Gastrocnemius medialis (tissue), 4 donors: ENCODE measurements at places on chromosomes 7 and 10. TPM values are rescaled to one million over a fixed set of nuclear protein-coding genes. Genes with fewer than 3 reads are reported as not detected.

DNA sequence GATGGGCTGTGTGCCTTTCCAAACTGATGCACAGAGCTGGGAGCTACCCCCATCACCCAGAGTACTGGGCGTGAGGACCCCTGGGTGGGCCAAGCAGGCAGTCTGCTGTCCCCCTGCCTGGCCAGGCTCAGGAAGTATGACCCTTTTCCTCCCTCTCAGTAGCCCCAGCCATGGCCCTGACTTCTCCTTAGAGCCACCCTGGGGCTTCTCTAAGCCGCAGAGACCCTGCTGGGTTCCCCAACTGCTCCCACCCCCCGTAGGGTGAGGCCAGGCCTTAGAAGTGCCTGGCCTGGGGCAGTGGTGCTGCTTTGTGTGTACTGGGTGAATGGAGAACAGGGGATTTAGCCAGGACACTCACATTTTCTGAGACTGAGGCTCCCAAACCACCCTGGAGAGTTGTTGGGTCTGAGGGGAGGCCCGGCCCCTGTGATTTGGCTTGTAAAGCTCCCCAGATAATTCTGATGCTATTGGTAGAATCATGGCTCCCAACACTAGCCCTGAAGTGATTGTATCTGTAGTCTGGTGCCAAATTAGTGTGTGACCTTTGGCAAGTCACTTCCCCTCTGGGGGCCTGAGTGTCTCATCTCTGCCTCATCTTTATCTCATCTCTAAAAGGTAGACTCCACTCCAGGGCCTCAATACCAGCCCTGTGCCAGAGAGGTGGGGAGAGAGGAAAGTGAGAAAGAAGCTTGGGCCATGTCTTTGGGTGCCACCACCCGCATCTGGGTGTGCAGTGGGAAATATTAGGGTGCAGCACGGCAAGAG, 99.7 kb upstream of the PPIF start:
- no peak for DNase-seq

DNA sequence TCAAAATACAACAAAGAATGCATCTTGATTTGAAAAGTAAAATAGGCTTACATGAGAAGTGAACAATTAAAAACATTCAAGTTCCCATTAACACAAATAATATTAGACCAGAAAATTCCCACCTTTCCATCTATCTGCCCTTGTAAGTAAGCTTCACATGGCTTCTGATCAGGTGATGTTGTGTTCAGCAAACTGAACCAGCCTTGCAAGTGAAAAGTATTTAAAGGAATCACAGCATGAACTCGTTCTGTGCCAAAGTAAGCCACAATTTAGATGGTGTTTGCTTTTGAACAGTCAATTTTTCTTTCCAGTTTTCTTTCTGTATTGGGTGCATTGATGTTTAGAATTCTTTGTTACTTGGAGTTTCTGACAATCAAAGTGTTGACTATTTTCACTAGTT, 347.9 kb downstream of the TNS3 start:
- no peak for DNase-seq

- DNase-seq = peak; percentile 52
These were observed 125.5 kb downstream of the RNLS start for GRCh38 chr10:88457660-88458059.

GRCh38 chr7:157596026-157596425, 259.2 kb downstream of the DNAJB6 start:
- DNase-seq = no peak

- DNase-seq = no peak
These were observed 5.8 kb downstream of the LBX1 start for GRCh38 chr10:101223274-101224059.

DNA sequence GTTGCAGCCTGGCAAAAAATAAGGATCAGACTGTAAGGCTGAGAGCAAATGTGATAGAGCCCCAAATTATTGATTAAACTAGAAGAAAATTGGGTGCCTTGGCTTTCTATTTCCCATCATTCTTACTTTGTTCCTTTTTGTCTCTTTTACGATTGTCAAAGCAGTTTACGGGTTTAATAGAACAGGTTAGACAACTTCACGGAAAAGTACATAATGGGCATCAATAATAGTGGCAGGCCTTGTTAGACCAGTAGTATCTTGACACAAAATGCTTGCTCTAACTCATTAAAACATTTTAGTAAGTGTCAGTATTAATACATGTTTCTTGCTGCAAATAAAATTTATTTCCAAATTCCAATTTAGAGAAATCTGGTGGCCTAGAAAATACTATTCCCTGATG, 14.5 kb upstream of the GGCT start:
- DNase-seq = no peak

GRCh38 chr10:49080071-49080470, 35.3 kb downstream of the VSTM4 start:
- DNase-seq = no peak

DNA sequence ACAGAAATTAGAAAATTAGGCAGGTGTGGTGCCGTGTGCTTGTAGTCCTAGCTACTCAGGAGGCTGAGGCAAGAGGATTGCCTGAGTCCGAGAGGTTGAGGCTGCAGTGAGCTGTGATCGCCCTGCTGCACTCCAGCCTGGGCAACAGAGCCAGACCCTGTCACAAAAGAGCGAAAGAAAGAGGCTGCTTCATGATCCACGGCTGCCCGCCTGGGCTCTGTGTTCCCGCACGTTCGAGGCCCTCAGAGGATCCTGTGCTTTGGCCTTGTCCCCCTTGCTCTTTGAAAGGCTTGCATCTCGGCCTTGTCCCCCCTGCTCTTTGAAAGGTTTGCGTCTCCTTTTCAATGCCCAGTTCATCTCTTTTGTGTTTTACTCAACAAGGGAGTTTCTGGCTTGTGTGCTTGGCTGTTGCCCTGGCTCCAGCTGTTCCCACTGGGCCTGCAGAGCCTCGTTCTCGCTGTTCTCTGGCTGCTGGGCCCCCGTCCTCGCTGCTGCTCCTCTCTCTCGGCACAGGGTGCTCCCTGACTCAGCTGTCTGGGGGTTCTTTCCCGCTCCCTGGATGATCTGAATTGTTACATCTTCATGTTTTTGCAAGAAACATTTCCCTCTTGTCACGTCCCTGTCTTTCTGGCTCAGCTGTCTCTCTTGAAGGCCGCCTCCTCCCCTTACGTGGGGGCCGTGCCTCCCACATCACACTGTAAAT, 45.1 kb upstream of the INPP5A start:
- no peak for DNase-seq

Gene PNLIP
- total RNA-seq = not detected

Gene OR2A1
- total RNA-seq = not detected

Gene PILRA
- total RNA-seq = 1.8 TPM
